ENCODE measurements at places on chromosomes 2 and 18.

DNA sequence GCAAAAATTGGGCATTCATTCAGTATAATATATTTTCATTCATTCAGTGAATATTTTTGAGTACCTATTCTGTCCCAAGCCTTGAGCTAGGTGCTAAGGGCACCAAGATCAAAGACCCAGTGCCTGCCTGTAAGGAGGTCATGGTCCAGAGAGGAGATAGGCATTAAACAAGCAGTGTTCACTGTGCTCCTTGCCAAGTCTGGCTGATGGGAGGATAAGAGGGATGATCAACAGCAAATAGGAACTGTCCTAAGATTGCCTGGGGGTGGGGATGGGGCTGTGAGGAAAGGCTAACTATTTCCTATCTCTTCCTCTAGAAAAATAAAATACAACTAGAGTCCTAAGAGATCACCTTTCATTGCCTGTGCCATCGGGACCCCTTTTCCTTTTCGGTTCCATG lies 60.4 kb downstream of the SETBP1 start:
- no peak for DNase-seq

DNA sequence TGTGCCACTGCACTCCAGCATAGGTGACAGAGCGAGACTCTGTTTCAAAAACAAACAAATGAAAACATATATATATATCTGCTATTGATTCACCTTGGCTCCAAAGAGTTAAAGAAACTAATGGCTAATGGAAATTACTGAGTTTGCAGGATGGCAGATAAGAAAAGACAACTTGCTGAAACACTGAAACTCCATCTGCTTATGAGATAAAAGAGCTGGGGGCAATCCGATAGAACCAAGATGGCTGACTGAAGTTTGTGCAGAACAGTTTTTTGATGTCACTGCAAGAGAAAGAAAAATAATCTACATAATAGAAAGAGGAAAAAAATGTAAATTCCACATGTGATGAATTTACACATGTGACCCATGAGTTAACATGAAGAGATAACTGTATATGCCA lies 88.2 kb downstream of the LRATD1 start:
- DNase-seq: no peak

- DNase-seq: no peak
Measured at GRCh38 chr2:24886691-24887304, 33.2 kb downstream of the ADCY3 start.

- DNase-seq: no peak
Measured at GRCh38 chr2:204313256-204313655, 232.0 kb upstream of the PARD3B start.

GRCh38 chr2:162480067-162480466 lies 136.1 kb downstream of the GCA start:
- DNase-seq: no peak

- DNase-seq: no peak
Measured at GRCh38 chr2:238235331-238235732, 4.5 kb downstream of the HES6 start.

- peak; percentile 17 for DNase-seq
Measured at GRCh38 chr18:50203801-50204604, 9.1 kb upstream of the MYO5B start.

DNA sequence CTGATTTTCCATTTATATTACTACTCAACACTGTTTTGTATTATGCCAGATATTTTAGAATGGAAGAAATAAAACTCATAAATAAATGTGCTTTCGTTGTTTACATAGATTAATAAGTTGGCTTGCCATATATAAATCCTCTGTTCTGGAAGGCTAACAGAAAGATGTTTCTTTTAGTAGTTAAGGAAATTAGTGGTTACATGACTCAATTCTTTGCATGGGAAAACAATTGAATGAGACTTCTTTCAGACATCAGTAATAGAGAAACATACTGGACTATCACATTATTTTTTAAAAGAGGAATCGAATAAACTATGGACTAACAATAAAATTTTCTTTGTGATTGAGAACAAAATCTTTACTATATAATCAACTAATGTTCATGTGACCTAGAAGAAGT lies 336.5 kb downstream of the KCNS3 start:
- no peak for DNase-seq

DNA sequence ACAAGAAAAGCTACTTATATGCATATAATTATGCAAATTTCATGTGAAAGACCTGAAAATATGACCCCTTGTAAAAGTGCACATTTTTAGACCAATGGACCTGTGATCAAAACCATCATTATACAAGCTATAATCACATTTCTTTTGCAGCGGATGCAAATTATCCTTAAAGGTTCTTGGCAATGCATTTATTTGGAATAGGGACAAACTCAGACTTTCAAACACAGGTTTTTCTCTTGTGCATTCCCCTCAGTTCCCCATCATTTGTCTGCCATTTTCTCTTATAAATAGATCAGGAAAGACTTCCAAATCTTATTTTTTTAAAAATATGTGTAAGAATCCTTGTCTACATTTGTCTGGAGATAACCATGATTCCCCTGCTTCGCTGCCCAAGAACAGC lies 954.2 kb upstream of the NRXN1 start:
- no peak for DNase-seq

- no peak for DNase-seq
Measured at GRCh38 chr2:112029164-112029563, 25.9 kb upstream of the TMEM87B start.

Measured in HTR-8/SVneo (cell line).